ENCODE measurements at places on chromosomes 2 and 18.

GRCh38 chr2:114609801-114610200 is 167.4 kb downstream of the DPP10 start:
- DNase-seq: no peak

DNA sequence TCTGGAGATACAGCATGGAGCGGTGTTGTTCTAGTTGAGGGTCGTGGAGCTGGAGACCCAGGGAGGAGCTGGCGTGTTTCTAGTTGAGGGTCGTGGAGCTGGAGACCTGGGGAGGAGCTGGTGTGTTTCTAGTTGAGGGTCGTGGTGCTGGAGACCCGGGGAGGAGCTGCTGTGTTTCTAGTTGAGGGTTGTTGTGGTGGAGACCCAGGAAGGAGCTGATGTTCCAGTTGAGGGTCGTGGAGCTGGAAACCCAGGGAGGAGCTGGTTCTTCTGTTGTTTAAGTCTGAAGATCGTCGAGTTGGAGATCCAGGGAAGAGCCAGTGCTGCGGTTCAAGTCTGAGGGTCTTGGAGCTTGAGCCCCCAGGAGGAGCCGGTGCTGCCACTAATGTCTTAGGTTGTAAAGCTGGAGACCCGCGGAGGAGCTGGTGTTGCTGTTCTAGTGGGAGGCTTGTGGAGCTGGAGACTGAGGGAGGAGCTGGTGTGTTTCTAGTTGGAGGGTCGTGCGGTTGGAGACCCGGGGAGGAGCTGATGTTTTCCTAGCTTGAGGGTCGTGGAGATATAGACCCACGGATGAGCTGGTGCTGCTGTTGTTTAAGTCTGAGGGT is 155.3 kb downstream of the RTP5 start:
- no peak for DNase-seq

DNA sequence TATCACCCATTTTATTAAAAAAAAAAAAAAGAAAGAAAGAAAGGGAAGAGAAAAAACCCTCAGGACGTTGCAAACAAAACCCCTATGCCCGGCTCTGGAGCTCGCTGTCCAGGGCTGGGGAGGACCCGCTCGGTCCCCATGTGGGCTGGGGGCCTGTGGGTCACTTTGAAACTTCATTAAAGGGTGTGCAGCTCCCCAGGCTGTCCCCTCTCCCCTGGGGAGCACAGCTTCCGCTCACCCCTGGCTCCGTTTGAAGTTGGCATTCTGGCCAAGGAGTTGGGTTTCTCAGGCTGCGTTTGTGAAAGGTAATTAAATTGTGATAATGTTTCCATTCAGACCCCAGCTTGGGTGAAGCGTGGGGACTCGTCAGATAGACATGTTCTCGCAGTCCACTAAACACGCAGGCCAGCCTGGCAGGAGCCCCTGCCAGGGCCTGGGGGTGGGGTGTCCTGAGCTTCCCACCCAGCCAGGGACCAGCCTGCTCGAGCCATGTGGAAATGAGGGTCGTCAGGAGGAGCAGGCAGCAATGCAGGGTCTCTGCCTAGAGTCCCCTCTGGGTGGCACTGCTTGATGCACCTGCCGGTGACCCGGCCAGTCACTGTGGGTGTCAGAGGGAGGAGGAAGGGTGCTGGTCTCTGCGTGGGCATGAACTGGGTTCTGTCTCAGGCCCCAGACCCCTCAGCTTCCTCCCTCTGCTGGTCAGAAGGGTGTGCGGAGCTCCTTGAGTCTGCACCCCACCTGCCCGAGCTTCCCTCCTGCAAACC is 166.2 kb downstream of the INHBB start:
- DNase-seq: no peak

- DNase-seq: no peak
Observed at GRCh38 chr2:183349091-183349490, 224.8 kb downstream of the NUP35 start.

- DNase-seq: no peak
Observed at GRCh38 chr18:12703664-12704063, 822 bp downstream of the PSMG2 start.

GRCh38 chr2:11866358-11867335 is 120.2 kb downstream of the LPIN1 start:
- no peak for DNase-seq

DNA sequence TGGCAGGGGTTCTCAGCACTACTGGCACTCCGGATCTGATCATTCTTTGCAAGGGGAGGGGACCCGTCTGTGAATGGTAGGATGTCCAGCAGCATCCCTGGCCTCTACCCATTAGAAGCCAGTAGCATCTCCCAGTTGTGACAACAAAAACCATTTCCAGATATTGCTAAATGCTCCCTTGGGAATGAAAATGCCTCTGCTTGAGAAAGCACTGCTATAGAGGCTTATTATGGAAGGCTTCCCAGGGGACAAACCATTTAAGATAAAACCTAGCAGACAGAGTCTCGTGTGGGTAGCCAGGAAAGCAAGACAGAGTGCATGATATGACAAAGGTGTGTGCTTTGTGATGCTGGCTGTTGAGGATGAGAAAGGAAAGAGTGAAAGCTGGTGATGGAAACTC is 273.7 kb downstream of the TMX3 start:
- no peak for DNase-seq

DNA sequence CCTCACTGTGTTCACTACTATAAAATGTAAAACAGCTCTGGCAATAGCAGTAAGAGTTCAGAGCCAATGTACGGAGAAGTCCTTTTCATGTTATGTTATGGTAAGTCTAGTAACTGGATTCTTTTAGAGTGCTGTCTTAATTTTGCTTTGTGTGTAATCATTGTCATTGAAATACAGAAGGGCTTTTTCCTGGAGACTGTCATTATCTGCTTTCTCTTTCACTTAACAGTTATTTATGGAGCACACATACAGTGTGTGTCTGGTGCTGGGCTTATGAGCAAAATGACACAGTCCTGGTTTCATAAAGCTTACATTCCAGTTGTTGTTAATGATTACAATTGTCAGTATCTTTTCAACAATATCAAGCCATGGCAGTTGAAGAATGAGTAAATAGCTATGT is 95.5 kb downstream of the CCDC102B start:
- DNase-seq: no peak

DNA sequence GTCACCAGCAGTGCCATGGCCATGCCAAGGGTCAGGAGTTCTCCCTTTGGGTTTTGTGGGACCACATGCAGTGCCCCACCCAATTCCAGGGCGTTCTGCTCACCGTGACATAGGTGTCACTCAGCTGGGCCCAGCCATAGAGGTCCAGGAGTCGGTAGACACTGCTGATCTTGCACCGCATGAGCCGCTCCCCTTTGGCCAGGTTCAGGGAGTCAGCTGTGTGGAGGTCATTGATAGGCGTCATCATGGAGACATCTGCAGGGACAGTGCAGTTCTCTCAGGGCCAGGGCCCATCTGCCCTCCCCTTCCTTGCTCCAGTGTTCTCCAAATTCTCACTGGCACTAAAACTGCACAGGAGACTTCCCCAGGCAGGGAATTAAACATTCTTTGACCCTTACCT is 71.9 kb downstream of the ADD2 start:
- no peak for DNase-seq

- no peak for DNase-seq
Observed at GRCh38 chr2:137202318-137202717, 437.0 kb downstream of the THSD7B start.

- DNase-seq: no peak
Observed at GRCh38 chr2:172281648-172282570, 145.5 kb upstream of the ITGA6 start.

GRCh38 chr18:79487801-79488201 is 92.1 kb downstream of the NFATC1 start:
- no peak for DNase-seq

DNA sequence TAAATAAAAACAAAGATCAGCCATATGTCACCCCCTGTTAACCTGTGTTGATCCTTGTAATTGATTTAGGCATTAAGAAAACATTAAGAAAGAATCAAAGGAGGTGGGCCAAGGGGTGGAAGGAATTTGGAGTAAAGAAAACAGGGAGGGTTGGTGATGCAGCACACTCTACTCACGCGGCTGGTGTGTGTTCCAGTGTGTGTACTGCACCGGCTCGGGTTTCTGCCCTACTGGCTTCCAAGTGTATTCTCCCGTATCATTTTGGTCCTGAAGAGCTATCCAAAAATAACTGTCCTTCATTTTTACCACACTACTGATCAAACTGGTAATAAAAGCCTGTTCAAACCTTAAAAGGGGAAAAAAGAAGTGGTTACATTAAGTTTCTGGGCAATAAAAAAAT is 56.9 kb downstream of the PLA2R1 start:
- DNase-seq: no peak

DNA sequence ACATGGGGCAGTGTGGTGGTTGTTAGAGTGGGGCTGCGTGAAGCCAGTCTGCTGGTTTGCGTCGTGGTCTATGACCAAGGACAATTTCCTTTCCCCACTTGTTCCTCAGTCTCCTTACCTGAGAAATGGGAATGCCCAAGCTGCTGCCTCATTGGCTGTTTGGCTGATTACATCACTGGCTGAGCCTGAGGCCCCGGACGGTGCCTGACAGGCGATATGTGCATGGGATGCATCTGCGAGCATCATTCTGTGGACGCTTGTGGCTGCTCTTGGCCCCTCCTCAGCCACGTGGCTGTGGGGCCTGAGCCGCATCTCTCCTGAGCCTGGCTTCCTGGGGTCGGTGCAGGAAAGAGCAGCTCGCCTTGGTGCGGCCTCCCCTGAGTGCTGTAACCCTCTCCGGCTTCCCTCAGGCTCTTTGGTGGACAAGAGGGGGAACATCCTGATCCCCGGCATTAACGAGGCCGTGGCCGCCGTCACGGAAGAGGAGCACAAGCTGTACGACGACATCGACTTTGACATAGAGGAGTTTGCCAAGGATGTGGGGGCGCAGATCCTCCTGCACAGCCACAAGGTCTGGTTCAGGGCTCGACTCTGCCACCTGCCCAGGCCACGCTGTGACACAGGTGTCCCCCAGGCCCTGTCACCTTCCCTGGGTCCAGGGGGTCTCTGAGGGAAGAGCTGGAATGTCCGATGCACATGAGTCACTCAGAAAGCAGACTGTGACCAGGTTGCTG is 17.2 kb downstream of the CNDP2 start:
- DNase-seq: no peak

DNA sequence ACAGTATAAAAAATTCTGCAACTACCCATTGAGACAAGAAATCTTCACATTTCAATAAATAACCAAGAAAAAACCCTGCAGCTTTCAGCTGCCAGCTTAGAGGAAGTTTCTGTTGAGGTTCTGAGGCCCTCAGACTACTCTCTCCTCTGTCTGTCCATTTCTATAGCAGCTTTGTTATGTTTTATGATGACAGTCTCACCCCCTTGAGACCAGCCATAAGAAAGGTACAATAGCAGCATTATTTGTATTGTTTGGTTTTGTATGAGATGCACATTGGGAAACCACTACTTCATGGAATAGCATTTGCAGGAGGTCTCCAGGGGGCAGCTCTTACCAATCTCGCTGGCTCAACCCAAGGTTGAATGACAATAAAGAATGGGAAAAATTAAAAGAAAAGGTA is 334.6 kb upstream of the VRK2 start:
- DNase-seq: no peak

DNA sequence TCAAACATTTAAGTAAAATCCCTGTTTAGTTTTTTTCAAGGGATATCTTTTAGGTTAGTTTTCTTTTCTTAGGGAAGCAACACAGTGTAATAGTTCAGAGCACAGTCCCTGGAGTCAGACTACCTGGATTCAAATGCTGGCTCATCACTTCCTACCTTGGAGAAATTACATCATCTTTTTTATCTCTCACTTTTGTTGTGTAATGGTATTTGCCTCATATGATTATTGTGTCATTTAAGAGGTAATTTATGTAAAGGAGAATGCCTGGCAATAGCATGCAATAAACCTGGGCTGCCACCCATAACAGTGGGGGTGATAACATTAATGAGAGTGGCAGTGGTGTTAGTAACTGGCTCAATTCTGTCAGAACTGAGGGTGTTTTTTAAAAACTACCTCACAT is 26.3 kb downstream of the ERLEC1 start:
- no peak for DNase-seq

- DNase-seq: no peak
Observed at GRCh38 chr2:218605432-218605831, 2.3 kb upstream of the PLCD4 start.

GRCh38 chr2:168649562-168649961 is 152.9 kb upstream of the NOSTRIN start:
- DNase-seq: no peak

GRCh38 chr18:55925772-55926171 is 337.8 kb upstream of the TCF4 start:
- no peak for DNase-seq

GRCh38 chr2:169080250-169081069 is 11.1 kb downstream of the DHRS9 start:
- no peak for DNase-seq

- no peak for DNase-seq
Observed at GRCh38 chr2:134771313-134771801, 52.6 kb upstream of the TMEM163 start.

GRCh38 chr2:177519534-177520115 is 127.1 kb downstream of the AGPS start:
- no peak for DNase-seq

GRCh38 chr2:25558262-25558661 is 115.1 kb downstream of the DTNB start:
- no peak for DNase-seq

DNA sequence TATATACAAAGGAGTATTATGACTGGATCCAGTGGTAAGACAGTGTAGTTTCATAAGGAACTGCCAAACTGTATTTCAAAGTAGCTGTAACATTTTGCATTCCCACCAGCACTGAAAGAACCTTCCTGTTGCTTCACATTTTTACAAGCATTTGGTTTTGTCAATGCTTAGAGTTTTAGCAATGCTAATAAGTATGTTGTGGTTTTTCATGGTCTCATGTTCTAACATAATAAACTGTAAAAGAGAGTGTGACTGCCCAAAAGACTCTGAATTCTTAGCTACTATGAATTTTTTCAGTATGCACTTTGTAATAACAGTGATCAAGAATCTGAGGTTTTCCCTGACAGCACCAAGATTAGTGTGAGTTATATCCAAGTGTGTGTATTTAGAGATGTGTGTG is 604.2 kb downstream of the XIRP2 start:
- no peak for DNase-seq

- no peak for DNase-seq
Observed at GRCh38 chr2:168901003-168901402, at the start of gene G6PC2. Gene G6PC2, plus strand, starts transcription at chr2:168901291. Its CDS starts 41 bp downstream, at chr2:168901332.

DNA sequence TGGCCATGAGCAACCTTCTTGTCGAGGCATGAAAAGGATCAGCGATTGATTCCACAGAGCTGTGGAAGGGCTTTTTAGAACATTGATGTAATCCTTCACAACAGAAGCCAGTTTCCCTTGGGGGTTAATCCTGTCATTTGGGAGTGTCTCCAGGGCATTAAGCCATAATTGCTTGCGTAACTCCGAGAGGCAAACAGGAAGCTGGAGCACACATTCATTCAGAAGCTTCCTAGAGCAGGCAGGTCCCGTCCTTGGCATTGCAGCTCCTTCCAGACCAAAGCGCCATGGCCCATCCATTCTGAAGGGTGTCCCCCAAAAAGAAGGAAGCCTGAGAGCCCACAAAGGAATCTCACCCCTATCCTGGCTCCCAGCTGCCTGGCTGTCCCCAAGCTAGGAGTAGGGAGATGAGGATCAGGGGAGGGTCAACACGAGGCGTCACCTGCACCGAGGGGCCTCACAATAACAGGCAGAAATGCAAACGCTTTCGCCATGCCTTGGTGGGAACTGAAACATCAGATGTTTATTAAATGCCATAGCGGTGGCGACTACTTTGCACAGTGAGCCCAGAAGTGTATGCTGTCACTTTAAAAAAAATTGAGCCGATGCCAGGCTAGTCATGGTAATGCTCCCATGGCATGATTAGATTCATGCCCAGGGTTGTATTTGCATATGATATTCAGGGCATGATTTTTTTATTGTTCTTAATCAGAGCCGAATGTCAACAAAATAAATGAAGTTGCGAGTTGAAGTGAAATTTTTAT is 339.4 kb downstream of the BCL11A start:
- DNase-seq: no peak
